ENCODE measurements at places on chromosomes 5 and 9.

DNA sequence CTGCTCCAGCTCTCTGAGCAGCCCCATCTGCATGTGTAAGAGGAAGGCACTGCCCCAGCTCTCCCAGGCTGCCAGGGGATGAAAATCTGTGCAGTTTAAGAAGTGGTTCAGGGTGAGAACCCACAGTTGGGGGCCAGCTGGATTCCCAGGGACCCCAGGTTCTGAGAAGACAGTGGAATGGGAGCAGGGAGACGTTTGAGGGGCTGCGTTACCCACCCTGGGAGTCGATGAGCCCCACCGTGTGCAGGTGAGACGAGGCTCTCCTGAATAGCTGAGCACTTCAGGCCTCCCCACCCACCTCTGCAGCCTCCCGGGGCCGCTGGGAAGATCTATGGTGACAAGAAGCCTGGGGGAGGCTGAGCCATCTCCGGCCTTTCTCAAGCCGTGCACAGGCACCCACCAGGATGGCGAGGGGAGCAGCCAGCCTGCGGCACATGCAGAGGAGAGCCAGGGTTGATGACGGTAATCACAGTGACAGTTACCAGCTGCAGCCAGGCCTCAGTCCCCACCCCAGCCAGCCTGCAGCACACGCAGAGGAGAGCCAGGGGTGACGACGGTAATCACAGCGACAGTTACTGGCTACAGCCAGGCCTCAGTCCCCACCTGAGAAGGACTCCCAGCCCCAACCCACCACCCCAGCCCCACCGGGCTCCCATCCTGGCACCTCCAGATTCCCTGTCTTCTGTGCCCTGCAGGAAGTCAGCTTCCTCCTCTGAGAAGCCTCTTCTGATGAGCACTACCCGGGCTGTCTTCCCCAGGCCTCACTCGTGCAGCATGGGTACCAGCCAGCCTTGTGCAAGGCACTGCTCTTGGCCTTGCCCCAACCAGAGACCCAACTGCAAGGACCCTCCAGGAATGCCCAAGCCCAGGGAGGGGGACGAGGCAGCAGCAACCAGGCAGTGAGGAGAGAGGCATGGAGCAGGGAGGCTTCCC, 150.8 kb upstream of the PPP1R26 start:
- DNase-seq = no peak

GRCh38 chr9:37820142-37820541, 19.5 kb downstream of the DCAF10 start:
- peak; percentile 35 for DNase-seq

- DNase-seq = no peak
Observed at GRCh38 chr5:170413897-170414296, 24.7 kb upstream of the KCNMB1 start.

GRCh38 chr9:131270171-131271015, 5.9 kb downstream of the FAM78A start:
- DNase-seq = no peak

DNA sequence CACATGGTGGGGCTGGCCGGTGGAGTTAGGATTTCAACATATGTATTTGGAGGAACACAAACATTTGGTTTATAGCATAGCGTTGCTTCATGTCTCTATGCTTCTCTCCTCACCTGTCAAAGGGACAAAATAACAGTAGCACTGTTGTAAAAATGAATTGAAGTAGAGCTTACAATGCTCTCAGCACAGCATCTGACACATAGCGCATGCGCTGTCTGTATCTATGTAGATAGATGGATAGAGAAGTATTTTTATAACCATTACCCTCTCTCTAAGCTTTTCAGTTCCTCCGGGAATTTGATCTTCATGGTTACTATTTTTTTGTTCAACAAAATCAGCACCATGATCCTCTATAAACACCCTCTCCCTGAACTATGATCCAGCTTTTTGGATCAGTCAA, 166.0 kb downstream of the TTLL11 start:
- no peak for DNase-seq

DNA sequence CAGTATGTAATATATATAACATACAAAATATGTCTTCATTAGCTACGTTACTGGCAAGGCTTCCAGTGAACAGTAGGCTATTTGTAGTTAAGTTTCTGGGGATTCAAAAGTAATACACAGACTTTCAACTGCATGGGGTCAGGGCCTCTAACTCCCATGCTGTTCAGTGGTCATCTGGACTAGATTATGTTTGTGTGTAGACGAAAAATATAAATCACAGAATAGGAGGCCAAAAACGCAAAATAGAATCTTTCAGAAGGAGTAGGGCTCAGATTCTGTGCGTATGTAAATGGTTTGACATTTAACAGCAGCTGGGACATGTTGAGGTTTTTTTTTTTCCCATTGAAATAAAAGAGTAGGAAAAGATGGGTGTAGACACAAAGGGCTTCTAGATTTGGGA, 1048.7 kb upstream of the WWC1 start:
- no peak for DNase-seq

DNA sequence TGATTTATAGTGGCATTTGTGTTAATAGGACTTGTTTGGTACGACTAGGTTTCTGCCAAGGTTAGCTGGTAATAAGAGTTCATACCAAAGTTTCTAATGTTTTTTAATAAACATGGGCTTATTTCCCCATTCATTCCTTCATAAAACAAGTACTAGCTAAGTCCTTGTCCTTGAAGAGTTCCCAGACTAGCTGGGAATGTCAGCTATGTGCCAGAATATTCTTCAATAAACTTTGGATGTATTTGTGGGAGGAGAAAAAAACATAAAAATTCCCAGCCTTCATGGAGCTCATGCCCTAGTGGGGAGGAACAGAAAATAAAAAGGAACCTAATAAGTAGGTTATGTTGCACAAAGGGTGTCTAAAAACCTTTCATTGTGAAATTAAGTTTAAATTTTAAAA, 176.9 kb downstream of the DENND1A start:
- DNase-seq = no peak

DNA sequence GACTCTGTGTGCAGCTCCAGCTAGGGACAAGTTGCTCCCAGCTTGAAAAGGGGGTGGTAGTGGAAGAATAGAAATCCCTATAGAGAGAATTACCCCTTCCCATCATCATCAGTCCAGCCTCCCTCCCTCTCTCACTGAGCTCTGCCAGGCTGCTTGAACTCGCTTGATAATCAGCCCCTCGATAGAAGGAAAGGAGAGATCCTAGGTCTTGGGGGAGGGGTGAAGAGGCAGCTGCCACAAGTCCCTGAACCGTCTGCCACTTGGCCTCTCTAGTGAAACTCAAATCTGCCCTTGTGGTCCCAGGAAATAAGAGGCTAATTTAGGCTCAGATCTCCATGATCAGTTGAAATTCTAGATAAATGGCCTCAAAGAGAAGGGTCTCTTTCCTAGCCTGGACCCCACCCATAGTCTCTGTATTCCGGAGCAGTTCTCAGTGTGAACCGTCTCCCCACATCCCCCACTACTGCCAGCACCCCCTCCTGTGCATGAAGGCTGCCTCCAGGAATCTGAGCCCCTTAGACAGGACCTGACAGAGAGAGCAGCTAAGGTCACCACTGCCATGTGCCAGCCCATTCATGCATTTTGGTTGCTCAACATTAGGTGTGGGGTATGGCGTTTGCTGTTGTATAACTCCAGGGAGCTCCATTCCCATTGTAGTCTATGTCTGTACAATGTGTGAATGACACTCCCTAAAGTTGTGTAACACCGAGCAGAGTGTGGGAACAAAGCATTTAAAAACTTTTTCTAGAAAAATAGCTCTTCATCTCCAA, 5.5 kb downstream of the DNAJB5 start:
- peak; percentile 86 for DNase-seq

DNA sequence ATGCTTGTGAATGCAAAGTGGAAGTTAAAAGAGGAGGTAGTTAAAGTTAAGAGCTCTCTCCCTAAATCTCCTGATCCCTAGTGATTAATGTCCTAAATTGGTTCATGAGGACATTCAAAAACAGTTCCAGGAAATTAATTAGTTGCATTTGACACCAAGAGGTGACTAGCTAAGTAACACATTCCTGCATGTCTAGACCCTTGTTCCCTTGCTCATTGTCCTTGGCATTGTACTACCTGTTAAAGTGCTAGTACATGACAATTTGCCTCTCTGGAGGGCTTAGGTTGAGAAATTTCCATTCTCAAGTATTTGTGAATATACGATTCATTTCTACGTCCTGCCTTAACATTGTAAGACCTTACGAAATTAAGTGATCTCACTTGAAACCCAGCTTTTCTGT, 278.6 kb upstream of the CDH10 start:
- no peak for DNase-seq

GRCh38 chr5:61732369-61732768, 400.3 kb downstream of the ZSWIM6 start:
- no peak for DNase-seq

- DNase-seq = no peak
Observed at GRCh38 chr5:156021866-156022265, 305.1 kb upstream of the SGCD start.

DNA sequence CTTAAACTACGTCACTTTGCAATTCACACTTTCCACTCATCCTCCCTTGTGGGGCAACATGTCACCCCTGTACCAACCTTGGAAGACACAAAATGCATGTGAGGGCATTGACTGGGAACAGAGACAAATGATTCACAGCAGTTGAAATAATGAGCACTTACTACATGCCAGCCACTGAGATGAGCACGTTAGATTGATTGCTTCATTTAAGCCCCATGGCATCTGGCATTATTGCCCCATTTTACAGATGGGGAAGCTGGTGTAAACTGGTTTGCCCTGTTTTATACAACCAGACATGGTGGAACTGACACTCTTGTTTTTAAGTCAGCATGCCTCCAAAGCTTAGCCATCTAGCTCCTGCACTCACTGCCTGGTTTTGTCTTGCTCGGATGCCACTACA, 204.7 kb downstream of the PAPPA start:
- no peak for DNase-seq

GRCh38 chr5:39178861-39179260, 40.5 kb downstream of the FYB1 start:
- DNase-seq = no peak

GRCh38 chr5:10726913-10727517, 34.0 kb downstream of the DAP start:
- DNase-seq = no peak

DNA sequence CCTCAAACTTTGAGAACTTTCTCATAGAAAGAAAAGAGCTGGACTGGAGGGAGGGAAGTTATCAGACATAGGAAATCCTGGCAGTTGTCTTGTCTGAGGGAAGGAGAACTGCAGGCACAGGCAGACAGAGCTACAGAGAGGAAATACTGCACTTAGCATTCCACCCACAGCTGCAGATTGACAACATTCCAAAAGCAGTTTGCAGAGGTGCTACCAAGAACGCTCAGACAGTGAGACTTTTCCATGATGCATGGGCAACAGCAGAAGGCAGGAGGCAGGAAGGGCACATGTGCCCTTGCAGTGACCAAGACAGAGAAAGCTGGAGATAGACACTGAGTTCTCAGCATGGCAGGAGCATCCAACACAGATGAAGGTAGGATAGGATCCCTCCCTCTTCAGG, 327.5 kb upstream of the ZNF462 start:
- DNase-seq = no peak

DNA sequence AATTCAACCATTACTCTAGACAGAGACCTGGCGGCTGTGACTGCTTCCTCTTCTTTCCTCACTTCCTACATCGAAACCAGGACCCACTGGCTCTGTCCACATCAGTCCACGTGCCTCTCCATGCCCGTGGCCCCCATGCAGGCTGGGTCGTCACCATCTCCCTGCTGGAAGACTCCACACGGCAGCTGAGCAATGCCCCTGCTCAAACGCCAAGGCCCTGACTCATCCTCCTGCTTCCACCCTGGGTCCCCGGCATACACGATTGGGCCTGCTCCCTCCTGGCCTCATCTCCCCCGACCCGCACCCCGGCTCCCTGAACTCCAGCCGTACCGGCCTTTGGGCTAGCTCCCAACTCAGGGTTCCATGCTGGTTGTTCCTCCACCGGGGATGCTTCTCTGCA, 67.2 kb upstream of the IER5L start:
- DNase-seq = no peak

DNA sequence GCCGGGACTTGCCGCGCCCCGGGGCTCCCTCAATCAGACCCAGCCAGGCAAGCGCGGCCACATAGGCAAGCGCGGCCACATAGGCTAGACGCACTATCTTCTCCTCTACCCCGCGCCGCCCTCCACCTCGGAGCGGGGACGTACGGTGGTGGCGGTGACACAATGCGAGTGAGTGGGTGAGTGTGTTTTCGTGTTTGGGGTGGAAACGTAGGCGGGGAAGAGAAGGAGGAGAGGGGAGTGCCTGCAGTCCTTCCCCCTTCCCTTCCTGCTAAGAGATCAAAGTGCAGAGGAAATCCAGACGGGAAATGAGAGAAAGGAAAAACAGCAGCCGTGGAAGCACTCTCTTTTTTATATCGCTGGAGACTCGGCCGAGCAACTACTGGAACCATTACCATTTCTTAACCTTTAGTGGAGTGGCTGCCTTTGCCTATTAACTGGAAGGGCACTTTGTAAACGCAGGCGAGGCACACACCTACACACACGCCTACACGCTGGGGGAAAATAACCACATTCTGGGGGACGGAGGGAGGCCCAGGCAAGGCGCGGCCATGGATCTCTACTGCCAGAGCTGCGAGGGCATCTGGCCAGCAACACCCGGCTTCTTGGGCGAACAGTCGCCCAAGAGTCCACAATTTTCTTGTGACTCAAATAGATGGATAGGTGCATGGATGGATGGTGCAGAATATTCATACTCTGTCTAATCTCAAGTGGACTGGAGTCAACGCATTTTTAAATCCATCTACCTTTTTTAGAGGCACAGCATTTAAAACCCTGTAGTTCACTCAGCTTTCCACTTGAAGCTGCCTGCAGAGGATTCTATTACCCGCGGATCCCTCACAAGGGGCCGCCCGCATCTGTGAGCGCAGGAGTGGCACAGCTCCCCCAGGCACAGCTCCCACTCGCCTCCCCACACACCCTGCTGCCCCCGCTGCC, 2.1 kb downstream of the EDIL3 start:
- peak; percentile 64 for DNase-seq

DNA sequence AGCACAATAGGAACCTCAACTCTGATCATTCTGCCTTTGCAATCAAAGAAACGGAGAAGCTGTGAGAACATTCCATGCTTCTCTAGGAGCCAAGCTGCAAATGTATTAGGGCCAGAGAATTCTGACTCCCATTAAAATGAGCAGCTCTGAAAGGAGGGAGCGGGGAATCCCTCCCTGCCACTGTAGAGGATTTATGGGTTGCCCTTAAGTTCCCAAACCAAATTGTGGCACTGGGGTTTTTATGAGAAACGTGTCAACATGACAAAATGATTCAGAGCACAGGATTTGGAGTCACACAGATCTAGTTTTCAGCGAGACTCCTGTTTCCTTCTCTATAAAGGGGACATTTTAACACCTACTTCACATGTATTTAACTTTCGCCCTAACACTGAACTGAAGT, 1.8 kb downstream of the IL6ST start:
- no peak for DNase-seq

GRCh38 chr5:136133222-136133921, 727 bp downstream of the SMAD5 start:
- peak; percentile 42 for DNase-seq

DNA sequence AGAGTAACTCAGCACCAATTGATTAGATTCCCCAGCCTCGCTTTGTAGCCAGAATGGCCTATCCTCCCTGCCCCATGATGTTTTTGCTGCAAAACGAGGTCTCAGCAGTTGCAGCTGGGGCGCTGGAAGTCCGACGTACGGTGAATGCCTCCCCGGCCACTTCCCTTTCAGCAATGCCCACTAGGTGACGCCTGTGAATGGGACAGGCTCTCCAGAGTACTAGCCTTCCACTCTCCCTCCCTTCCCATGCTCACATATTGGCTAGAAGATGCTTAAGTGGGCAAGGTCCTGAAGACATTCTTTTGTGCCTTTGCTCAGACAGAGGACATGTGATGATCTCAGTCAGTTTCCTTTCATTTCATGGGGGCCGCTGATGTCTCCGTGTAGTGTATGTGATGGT, 50.8 kb downstream of the DMRT2 start:
- DNase-seq = peak; percentile 37

Data from WERI-Rb-1 (cell line).